Esophagus squamous epithelium (tissue), 5 donors: ENCODE measurements at places on chromosomes 16 and 17.

- no peak for DNase-seq
- H3K4me1 ChIP-seq: peaks cover 47% of the 10 kb centered on the region
- H3K27ac ChIP-seq: no peak overlapping the region
- peaks cover 7% of the 10 kb centered on the region for H3K36me3 ChIP-seq
These were observed 9.7 kb downstream of the CFAP20 start for GRCh38 chr16:58119509-58119845.

DNA sequence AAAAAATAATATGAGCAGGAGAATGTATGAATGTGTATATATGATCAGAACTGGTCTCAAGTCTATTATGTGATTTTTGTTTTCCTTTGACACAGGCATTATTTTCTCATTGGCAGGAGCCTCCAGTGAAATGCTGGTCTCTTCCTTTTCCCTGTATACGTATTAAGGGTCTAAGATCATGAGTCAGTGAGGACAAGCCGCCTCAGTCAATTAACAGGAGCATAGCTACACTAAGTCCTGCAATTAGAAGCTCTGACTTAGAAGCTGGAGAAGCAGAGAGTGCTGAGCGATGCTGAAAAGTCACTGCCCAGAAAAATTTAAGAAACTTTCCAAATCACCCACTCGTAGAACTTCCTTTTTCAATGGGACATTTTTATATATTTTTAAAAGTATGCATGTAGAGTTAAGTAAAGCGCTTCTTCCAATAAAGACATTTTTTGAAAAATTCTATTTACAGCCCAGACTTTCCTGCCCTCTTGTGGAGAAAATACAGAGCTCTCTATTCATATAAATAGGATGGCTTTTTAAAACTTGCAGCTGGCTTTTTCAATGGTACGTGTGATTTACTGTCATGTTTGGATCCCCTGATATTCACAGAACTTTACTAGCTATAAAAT is 70.2 kb upstream of the PSMD7 start:
- H3K4me1 ChIP-seq: no peaks in the 10 kb centered on the region
- DNase-seq: no peak
- H3K27me3 ChIP-seq: no peaks in the 10 kb centered on the region
- H3K27ac ChIP-seq: no peak overlapping the region
- H3K4me3 ChIP-seq: no peak overlapping the region
- no peaks in the 10 kb centered on the region for H3K36me3 ChIP-seq

DNA sequence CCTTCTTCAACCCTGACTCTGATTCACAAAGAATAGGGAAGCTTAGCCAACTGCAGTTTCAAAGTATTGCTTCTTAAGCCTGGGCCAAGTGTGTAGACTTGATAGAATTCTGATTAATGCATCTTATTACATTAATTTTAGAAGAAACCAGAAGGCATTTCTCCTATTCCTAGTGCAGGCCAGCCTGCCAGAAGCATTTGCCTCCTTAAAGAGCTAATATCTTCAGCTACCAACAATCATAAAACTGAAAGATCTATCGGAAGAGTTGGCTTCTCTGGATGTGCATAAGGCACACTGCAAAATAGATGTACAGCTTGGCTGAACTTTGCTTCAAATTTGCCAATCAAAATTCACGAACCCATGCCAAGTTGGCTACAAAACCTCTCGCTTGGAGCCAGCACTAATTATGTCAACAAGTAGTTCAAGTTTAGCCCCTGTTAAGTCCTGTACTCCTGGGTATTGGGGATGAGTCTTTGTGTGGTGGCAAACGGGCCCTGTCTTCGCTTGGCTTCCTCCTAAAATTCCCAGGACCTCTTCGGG is 717.8 kb downstream of the WWOX start:
- H3K27me3 ChIP-seq: no peaks in the 10 kb centered on the region
- no peak overlapping the region for H3K4me3 ChIP-seq
- H3K4me1 ChIP-seq: peaks cover 44% of the 10 kb centered on the region
- DNase-seq: no peak
- no peaks in the 10 kb centered on the region for H3K36me3 ChIP-seq
- H3K27ac ChIP-seq: peak overlapping the region; percentile 80

DNA sequence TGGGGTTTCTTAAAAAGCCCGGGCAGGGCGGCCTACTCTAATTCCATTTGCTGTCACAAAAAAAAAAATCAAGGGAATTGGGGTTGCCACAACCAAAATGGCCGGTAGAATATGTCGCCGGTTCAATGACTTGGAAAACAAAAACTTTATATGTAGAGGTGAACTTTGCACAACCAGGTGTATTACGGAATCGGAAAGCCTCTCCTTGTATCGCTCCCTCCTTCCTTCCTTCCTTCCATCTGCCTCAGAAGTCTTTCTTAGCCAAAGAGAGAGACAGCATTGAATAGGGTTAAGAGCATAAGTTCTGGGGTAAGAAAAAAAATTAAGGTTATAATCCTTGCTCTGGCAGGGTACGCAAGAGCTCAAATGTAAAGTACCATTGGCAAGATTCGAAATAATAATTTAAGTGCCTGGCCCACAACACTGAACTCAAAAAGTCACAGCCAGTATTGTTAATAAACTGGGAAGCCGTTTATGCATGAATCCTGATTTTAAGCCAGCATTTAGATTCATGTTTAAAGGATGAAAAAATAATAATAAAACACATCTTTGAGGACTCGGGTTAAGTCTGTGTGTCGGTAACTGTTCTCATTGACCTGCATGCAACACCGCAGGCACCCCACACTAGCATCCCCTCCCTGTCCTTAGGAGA is 522 bp upstream of the GLG1 start:
- no peak for DNase-seq
- H3K4me1 ChIP-seq: peaks cover 30% of the 10 kb centered on the region
- peak overlapping the region; percentile 95 for H3K27ac ChIP-seq

- no peaks in the 10 kb centered on the region for H3K27me3 ChIP-seq
- DNase-seq: no peak
- H3K36me3 ChIP-seq: no peaks in the 10 kb centered on the region
- no peak overlapping the region for H3K27ac ChIP-seq
- no peaks in the 10 kb centered on the region for H3K4me1 ChIP-seq
These were observed 17.1 kb downstream of the C16orf82 start for GRCh38 chr16:27083861-27084261.

DNA sequence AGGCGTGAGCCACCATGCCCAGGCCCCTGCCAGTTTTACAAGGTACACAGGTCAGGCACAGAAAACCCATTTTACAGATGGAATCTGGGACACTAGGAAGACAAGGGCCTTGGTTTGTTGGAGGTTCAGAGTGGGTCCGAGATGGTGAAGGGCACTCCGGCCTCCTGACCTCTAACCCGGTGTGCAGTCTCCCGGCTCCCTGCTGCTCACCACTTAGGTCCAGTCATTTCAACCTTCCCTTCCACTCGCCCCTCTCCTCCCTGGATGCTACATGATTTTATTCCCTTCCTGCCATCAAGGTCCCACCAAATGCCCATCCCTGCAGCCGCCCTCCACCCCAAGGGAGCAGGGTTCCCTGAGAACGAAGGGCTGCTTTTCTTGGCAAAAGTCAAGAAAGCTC is 8.7 kb downstream of the ITGAX start:
- no peaks in the 10 kb centered on the region for H3K36me3 ChIP-seq
- H3K27ac ChIP-seq: no peak overlapping the region
- no peak overlapping the region for H3K4me3 ChIP-seq
- no peak for DNase-seq
- no peaks in the 10 kb centered on the region for H3K4me1 ChIP-seq

GRCh38 chr17:11330826-11331225 is 89.8 kb downstream of the SHISA6 start:
- H3K4me3 ChIP-seq: no peak overlapping the region
- H3K27ac ChIP-seq: no peak overlapping the region
- H3K36me3 ChIP-seq: no peaks in the 10 kb centered on the region
- no peaks in the 10 kb centered on the region for H3K27me3 ChIP-seq
- no peaks in the 10 kb centered on the region for H3K4me1 ChIP-seq
- no peak for DNase-seq

DNA sequence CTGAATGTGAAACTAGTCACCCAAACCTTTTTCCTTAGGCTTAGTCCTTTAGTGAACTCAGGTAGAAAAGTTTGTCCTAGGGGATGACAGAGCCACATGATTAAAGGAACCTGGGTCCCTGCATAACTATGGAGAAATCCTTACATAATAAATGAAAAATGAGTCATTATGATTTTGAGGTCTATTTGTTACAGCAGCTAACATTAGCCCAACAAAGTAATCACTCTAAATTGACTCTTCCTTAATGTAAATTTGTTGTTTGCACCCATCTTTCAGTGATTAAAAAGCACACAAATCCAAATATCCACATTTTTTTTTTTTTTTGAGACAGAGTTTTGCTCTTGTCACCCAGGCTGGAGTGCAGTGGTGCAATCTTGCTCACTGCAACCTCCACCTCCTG is 32.0 kb downstream of the OGFOD1 start:
- no peaks in the 10 kb centered on the region for H3K27me3 ChIP-seq
- peaks cover 85% of the 10 kb centered on the region for H3K36me3 ChIP-seq
- H3K27ac ChIP-seq: no peak overlapping the region
- no peaks in the 10 kb centered on the region for H3K4me1 ChIP-seq

DNA sequence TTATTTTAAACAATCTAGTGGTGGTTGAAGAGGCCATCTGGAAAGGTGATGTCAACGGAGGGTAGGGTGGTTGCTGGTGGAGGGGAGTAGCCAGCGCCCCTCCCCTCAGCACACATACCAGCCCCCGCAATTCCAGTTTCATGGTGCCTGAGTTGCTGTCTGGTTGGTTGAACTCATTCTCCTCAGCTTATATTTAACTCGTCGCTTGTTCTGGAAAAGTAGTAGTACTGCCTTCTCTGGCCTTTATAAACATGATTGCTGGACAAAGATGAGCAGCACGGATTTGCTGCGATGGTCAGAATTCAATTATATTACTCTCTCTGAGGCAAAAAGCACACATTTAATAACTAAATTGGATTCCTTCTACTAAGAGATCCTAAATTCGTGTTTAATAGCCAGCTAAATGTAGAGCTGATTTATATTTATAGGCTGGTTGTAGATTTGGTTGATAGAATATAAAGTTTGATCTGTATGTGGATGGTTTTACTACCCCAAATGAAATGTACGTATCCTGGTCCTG is 238.0 kb upstream of the TBX2 start:
- H3K4me1 ChIP-seq: peaks cover 8% of the 10 kb centered on the region
- no peak overlapping the region for H3K4me3 ChIP-seq
- H3K27ac ChIP-seq: no peak overlapping the region
- no peaks in the 10 kb centered on the region for H3K27me3 ChIP-seq
- H3K36me3 ChIP-seq: no peaks in the 10 kb centered on the region
- no peak for DNase-seq
